ENCODE measurements at places on chromosomes 5 and 9. TPM values are rescaled to one million over a fixed set of nuclear protein-coding genes. Genes with fewer than 3 reads are reported as not detected.

PLAC8L1 gene
- not detected for total RNA-seq

C9 gene
- 0.20 TPM for total RNA-seq

PCDHA3 gene
- 0.17 TPM for total RNA-seq

SNX30 gene
- total RNA-seq, result 20.7 TPM

IGFBPL1 gene
- 0.65 TPM for total RNA-seq

CEP72 gene
- total RNA-seq, result 4.7 TPM

GAPT gene
- not detected for total RNA-seq

RPL35 gene
- 609 TPM for total RNA-seq

HAPLN1 gene
- not detected for total RNA-seq

EIF4E1B gene
- total RNA-seq, result not detected

PCDHGB5 gene
- total RNA-seq, result 17.8 TPM

ANXA1 gene
- total RNA-seq, result 600 TPM

TTLL11 gene
- total RNA-seq, result 2.3 TPM

NR6A1 gene
- total RNA-seq, result 6.1 TPM

C9orf72 gene
- total RNA-seq, result 7.4 TPM

TPD52L3 gene
- not detected for total RNA-seq

SMIM32 gene
- not detected for total RNA-seq

NTNG2 gene
- 0.17 TPM for total RNA-seq

PCDHB5 gene
- 0.35 TPM for total RNA-seq

TXNDC8 gene
- total RNA-seq, result not detected

AIF1L gene
- 450 TPM for total RNA-seq

FAXDC2 gene
- not detected for total RNA-seq

SLC22A5 gene
- total RNA-seq, result 31.3 TPM

MOB3B gene
- total RNA-seq, result 1.4 TPM

ZCCHC9 gene
- 26.0 TPM for total RNA-seq

MAP1B gene
- total RNA-seq, result 156 TPM

TLN1 gene
- total RNA-seq, result 266 TPM

PCDHA8 gene
- total RNA-seq, result not detected

PCDHA11 gene
- total RNA-seq, result 5.4 TPM

RORB gene
- not detected for total RNA-seq

POMT1 gene
- 44.7 TPM for total RNA-seq

CDH6 gene
- 207 TPM for total RNA-seq

FOXD4 gene
- not detected for total RNA-seq

ADAMTS16 gene
- total RNA-seq, result 1.3 TPM

PSIP1 gene
- 23.1 TPM for total RNA-seq

ZNF462 gene
- 36.1 TPM for total RNA-seq

AOPEP gene
- total RNA-seq, result 66.3 TPM

CD72 gene
- 0.60 TPM for total RNA-seq

GNA14 gene
- total RNA-seq, result 0.10 TPM

IL9 gene
- not detected for total RNA-seq

NR5A1 gene
- total RNA-seq, result not detected

ZBTB5 gene
- 8.3 TPM for total RNA-seq

EQTN gene
- total RNA-seq, result not detected

LOX gene
- 38.7 TPM for total RNA-seq

TOR4A gene
- 42.1 TPM for total RNA-seq

SLC46A2 gene
- total RNA-seq, result not detected

LCN1 gene
- not detected for total RNA-seq

OSMR gene
- total RNA-seq, result 47.1 TPM

ZNF454 gene
- total RNA-seq, result 0.69 TPM

IFNK gene
- total RNA-seq, result not detected

TAS2R1 gene
- not detected for total RNA-seq

All from renal cortical epithelial cell (primary cell).